ENCODE measurements at places on chromosomes 3 and 15.

GRCh38 chr3:39149059-39149455 lies 4.3 kb downstream of the CSRNP1 start:
- no peak for DNase-seq

- DNase-seq: no peak
Measured at GRCh38 chr15:20646529-20647142, 105.0 kb upstream of the GOLGA6L6 start.

DNA sequence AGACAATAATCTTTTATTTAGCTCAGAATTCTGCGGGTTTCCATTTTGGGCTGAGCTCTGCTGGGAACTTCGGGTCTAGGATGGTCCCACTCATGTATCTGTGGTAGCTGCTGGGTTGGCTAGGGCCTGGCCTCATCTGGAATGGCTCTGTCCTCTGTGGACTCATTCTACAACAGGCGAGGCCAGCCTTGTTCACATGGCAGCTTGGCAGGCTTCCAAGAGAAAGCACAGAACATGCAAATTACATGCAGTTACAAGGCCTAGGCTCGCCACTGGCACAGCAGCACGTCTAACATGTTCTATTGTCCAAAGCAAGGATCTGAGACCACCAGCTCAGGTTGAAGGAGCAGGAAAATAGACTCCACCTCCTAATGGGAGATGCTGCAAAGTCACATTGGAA lies 431.4 kb downstream of the PDCD6IP start:
- DNase-seq: no peak

GRCh38 chr3:147963711-147964110 lies 554.5 kb downstream of the ZIC1 start:
- DNase-seq: no peak

GRCh38 chr15:29418931-29419330 lies 149.3 kb upstream of the NSMCE3 start:
- DNase-seq: no peak

Data from activated naive CD4-positive, alpha-beta T cell treated with anti-CD3 and anti-CD28 coated beads, Interleukin-2, amount 50 U/mL, for 16 hours (primary cell).